ENCODE measurements at places on chromosomes 13 and 19.

DNA sequence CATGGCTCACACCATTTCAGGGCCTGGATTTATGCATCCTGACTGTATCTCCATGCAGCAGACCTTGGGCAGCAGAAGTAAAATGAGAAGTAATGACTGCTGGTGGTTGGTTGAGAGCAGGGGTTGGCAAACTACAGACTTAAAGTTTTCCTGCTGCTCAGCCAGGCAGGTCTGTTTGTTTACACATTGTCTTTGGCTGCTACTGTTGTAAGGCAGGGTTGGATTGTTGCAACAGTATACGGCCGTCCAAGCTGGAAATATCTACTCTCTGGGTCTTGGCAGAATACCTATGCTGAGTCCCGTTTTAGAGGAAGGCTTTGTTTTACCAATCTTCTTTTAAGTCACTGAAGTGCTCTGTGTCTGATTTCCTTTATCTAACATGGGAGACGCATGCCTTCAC lies 13.5 kb downstream of the SNRNP70 start:
- no peak for DNase-seq

DNA sequence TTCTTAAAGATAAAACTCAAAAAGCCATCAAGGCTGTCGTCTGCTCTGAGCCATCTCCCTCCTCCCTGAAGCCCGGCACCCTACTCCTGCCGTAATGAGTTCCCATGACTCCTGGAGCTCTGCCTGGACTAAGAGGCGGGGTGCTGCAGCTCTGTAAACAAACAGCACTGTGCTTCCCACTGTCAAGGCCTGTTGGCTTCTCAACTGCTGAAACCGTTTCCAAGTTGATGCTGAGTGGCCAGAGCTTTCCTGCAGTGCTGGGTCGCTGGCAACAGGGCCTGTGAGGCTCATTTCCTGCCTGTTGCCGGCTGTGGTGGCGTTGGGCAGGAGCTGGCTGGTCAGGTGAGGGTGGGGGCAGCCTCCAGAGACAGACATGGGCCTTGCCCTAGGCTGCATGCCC lies 26.7 kb upstream of the ISYNA1 start:
- peak; percentile 91 for DNase-seq

GRCh38 chr19:46014941-46015686 lies 7.7 kb downstream of the PGLYRP1 start:
- peak; percentile 80 for DNase-seq

- DNase-seq = no peak
These were observed 3.4 kb upstream of the JUND start for GRCh38 chr19:18284712-18285360.

GRCh38 chr19:17757125-17757524 lies 5.8 kb downstream of the FCHO1 start:
- DNase-seq = peak; percentile 89

DNA sequence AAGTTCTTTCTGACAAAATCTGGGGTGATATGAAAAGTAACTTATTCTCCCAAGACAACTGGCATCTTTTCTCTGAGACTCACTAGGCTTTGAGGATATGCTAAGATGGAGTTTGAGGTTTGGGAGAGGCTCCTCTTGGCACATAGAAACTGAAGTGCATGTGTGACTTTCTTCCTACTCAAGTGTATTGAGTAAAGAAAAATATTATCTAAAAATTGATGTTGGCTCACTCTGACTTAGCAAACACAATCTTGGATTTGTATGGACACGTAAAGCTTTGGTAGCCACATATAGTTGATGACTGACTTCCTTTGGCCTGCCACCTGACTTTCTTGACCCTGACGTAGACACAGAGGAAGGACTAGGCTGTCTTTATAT lies 71.1 kb upstream of the KLF12 start:
- no peak for DNase-seq

- peak; percentile 90 for DNase-seq
These were observed 15.9 kb downstream of the ZNF787 start for GRCh38 chr19:56105090-56105701.

DNA sequence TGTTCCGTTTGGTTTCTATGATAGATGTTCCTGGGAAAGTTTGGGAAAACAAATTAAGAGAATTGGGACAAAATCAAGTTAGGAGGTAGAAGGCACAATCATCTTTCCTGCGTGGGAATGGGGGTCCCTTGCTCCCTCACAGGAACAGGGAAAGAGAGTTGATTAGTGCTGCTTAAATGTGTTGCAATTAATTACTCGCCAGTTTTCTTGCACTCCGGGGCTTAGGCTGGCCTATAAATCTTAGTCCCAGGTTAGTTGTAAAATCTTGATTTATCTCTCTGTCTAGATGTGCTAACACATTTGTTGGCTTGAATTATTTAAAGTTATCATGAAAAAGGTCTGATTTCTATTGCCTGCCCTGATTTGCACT lies 10.1 kb downstream of the B3GLCT start:
- DNase-seq = no peak

DNA sequence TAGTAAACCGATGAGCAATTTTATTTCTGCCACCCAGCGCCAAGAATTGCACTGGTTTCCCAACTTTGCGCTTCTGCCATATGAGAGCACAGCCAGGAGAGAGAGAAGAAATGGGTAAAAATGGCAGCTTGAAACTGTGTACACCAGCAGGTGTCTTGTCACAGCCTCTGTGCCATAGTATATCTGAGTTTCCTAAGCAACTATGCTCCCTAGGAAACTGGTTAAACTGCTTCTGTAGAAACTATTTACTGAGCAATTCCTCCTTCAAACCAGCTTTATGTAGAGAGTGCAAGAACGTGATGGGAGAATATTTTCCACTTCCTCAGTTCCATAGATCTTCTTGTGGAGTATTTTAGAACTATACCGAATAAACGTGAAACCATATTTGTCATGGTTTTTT lies 1361.3 kb downstream of the PCDH9 start:
- DNase-seq = no peak

DNA sequence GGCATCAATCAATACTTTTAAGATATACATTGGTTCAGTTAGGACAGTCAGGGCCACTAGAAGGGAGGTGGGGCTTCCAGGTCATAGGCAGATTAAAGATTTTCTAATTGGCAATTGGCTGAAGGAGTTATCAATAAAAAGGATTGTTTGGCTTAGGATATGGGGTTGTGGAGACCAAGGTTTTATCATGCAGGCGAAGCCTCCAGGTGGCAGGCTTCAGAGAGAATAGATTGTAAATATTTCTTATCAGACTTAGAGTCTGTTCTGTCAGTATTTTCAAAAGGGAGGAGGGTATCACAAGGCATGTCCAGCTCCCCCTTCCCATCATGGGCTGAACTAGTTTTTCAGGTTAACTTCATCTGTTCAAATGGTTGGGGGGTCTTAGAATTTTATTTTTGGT lies 77.4 kb upstream of the FARP1 start:
- DNase-seq = no peak

- DNase-seq = peak; percentile 23
These were observed 1308.4 kb downstream of the SLITRK5 start for GRCh38 chr13:88979465-88980175.

DNA sequence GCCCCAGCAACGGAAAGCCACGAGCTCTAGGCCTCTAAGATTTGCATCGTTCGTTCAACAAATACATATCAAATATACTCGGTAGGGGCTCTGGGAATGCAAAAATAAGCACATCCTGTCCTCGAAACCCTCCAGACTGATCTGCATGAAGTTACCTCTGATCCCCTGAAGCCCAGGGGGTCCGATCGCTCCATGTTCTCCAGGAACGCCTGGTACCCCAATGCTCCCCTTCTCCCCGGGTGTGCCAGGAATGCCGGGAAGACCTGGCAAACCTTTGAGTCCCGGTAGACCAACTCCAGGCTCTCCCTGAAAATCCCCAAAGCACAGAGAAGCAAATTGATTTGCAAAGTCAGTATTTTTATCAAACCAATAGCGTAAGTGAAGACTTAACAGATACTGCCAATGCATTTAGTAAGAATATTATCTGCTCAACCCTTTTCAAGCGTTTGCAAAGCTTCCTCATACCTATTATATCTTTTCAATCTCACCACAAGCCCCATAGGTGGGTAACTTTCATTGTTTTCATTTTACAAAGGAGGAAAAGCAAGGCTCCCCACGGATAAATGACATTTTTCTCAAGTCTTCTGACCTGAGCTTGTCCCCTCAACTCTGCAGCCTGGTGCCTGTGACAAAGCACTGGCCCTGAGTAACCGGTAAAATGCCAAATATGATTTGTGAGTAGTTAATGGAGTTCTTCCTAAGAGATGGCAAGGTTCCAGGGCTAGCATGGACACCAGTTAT lies 127.7 kb downstream of the COL4A1 start:
- DNase-seq = no peak

DNA sequence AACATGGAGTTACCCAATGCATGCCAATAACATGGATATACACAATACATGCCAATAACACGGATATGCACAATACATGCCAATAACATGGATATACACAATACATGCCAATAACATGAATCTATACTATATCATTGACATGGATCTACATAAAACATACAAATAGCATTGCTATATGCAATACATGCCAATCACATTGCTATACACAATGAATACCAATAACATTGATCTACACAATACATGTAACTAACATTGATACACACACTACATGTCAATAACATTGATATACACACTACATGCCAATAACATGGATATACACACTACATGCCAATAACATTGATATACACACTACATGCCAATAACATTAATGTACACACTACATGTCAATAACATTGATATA lies 932 bp upstream of the PIP5K1C start:
- DNase-seq = no peak

DNA sequence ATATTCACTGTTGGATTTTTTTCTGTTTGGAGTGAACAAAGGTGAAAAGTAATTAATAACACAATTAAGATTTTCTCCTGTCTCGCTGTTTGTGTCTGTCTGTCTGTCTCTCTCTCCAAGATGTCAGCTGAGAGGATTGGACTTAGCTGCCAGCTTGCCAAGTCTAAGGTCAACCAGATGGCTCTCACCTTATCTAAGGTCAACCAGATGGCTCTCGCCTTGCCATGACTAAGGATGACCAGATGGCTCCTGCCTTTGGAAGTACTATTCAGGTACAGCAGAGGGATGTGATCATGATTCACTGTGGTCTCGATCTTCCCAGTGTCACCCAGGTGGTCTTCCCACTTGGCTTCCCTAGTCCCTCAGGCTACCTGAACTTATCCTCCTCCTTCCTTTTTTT lies 1436.4 kb downstream of the UQCRFS1 start:
- DNase-seq = no peak

DNA sequence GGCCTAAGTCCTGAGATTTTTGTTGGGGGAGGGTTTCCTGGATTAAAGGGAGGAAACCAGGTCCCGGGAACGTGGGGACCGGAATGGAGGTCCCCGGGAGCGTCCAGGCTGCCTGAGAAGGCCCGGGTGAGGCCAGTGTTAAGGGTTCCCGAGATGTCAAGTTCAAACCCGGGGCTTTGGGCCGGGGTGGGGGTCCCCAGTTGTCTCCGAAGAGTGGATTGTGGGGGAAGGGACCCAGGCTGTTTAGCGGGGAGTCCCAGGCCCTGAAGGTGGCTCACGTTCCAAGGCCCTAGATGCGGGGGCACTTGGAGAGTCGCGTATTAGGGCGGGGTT lies 262 bp downstream of the COX7A1 start:
- no peak for DNase-seq

- DNase-seq = peak; percentile 45
These were observed 43.2 kb upstream of the ERICH6B start for GRCh38 chr13:45658586-45659235.

- DNase-seq = no peak
These were observed 3.9 kb downstream of the BCKDHA start for GRCh38 chr19:41401483-41401882.

DNA sequence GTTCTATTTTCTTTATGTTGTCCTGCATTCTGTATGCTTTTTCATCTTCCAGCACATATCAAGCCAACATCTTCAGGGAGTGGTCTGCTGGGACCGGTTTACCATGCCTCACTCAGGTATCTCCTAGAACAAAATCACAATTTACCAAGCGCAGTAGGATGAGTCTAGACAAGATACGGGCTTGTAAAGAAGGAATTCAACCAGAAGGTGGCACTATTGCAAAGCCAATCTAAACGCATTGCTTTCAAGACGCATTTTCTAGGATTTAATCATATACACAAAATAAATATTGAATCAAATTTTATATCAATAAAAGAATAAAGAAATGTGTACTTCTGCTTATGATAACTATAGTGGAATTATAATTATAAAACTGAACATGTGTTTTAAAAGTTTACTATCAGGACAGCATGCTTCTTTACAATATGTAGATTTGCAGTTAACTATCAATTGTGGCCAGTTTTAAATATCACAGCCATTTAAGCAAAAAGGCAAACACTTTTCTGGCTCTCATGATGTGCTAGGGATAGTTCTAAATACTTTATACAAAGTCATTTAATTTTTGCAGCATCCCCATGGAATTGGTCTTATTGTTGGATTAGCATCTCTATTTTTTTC lies 16.1 kb upstream of the TPP2 start:
- peak; percentile 71 for DNase-seq

GRCh38 chr19:41321600-41322270 lies 11.8 kb downstream of the CCDC97 start:
- peak; percentile 86 for DNase-seq

GRCh38 chr13:109627649-109628048 lies 158.7 kb downstream of the IRS2 start:
- no peak for DNase-seq

DNA sequence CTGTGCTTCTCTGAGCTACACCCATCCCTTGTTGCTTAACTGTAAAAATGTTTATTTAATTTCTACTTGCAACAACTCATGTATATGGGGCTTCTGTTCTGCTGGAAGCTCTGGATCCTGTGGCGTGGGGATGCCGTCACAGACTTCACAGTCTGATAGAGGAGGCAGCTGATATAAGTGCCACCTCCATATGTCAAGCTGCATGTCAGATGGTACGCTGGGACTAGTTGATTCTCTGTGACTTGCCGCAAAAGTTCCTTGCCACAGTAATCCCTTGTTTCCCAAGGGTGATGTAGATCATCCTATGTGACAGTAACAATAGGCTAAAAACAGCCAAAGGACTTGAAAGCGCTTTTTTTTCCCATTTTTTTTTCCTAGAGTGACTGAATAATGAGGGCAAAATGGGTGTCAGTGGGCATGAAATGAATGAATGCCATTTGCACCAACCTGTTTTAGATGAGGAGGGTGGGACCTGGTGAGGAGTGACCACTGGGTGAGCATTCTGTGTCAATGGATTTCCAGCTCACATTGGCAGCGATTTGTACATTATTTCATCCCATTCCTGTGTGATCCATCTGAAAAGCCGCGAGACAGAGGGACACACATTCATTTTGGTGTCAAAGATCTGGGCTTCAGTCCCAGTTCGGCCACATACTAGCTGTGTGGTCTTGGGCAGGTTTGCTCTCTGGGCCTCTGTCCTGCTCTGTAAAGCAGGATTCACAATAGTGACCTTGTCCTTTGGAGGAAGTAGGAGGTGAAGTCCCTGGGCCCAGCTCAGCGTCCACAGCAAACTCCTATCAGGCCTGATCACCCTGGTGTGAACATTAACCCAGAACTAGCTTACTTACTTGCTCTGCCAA lies 88.9 kb upstream of the RNF113B start:
- DNase-seq = peak; percentile 78

- peak; percentile 89 for DNase-seq
These were observed at the start of gene PPFIA3 for GRCh38 chr19:49119411-49120324. Gene PPFIA3, plus strand, starts transcription at chr19:49119544. Its CDS starts 8,330 bp downstream, at chr19:49127874.

DNA sequence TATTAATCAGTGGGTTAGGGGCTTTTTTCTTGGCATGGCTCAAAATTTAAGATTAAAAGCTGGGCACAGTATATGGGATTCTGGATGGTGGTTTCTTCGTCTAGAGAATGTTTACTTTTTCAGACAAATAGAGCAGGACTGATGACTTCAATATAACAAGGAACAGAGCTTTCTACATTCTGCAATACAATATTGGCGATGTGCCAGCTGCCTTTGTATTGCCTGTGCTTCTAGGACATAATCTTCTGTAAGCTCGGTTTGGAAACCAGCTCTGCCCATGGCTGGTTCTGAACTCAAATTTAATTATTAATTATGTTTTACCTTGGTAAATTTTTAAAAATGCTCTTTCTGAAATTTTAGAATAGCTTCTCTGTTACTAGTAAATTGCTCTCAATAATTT lies 139.1 kb upstream of the TRPC4 start:
- DNase-seq = peak; percentile 5

Measured in astrocyte of the hippocampus (primary cell).